Dermis blood vessel endothelial cell (primary cell): ENCODE measurements at places on chromosomes 7 and 10. TPM values are rescaled to one million over a fixed set of nuclear protein-coding genes. Genes with fewer than 3 reads are reported as not detected.

DNA sequence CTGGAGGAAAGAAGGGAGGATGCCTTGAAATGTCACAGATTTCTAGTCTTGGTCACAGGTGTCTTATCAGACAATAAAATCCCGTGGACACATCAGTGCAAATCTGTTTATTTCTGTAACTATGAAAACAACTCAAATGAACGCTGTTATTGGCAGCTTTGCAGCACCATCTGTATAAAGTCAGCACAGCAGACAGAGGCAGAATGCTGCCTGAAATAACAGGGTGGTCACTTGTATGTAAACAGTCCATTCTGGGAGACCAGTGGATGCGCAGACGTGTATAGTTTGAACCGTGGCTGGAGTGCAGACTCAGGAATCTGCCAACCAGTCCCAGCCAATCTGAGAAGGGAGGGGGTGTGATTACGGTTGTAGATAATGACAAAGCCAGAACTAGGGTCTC lies 54.8 kb downstream of the SEC23IP start:
- DNase-seq, result peak; percentile 19

DNA sequence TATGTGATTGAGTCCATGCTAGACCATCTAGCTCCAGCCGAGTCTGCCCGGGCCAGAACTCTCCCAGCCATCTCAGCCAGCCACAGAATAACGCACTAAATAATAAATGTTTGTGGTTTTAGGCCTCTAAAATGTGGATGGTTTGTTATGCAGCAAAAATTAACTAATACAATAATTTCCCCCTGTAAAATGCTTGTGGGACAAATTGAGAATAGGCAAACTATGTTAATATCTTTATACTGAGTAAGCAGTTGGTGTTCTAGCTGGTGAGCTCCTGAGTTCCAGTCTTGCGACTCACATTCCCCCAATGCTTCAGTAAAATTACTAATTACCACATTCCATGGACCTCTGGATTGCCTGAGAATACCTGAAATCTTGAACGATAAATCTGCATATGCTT lies 316.8 kb upstream of the NFE2L3 start:
- DNase-seq, result no peak

CUBN gene
- total RNA-seq, result 6.1 and 27.5 TPM in 2 replicates

DNA sequence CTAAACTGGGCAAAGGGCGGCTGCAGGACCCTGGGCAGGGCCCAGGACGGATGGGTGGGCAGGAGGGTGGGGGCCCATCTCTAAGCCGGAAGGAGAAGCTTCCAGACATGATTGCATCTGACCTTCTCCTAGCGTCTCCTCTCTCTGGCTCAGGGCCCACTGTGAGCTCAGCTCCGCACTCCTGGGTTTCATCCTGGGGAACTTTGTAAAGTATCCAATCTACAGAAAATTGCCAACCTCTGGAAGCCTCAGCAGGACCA lies 8.8 kb upstream of the RET start:
- no peak for DNase-seq

DNA sequence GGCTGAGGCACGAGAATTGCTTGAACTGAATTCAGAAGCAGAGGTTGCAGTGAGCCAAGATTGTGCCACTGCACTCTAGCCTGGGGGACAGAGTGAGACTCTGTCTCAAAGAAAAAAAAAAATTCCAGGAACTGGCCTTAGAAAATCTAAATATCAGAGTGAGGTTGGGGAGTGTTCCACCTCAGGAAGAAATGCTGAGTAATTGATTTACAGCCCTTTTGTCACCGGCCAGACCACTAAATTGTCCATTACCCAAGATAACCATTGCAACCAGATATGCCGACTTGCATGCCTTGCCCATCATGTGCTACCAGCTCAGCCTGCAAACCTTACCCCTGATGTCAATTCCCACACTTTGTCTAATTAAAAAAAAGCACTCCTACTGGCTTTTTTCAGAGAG lies 42.4 kb downstream of the CRCP start:
- no peak for DNase-seq
